ENCODE measurements at places on chromosomes 7 and 10.

DNA sequence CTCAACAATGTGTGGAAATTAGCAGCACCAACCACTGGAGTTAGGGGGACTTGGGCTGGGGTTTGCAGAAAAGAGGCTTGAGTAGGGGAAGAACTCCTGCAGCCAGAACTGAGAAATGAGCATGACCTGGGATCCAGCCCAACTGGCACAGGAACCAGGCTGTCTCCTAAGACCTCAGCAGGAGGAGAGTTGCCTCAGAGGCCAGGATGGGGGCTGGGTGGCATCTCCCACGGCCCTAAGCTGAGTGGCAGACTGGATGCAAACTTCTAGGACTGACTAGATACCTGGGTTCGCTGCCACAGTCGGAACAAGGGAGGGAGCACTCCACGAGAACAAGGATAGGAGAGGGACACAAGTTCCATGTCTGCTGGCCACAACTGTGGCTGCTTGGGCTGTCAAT is 62.6 kb downstream of the RNF32 start:
- DNase-seq, result no peak

DNA sequence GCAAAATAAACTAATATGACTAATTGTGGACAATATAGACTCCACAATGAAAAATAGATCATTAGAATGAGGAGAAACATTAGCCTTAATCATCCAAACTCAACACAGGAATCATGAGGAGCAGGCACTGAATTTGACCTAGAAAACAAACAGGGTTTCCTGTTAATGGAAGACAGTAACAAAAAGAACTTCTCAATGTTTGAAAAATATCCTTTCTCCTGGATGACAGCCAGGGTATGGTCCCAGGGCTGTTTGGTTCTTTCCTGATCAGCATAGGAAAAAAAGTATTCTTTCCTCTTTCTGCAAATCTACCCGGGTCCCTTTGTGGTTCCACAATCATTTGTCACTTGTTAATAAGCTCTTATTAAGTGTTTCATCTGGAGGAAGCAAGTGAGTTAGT is 145.3 kb upstream of the SVIL start:
- no peak for DNase-seq

DNA sequence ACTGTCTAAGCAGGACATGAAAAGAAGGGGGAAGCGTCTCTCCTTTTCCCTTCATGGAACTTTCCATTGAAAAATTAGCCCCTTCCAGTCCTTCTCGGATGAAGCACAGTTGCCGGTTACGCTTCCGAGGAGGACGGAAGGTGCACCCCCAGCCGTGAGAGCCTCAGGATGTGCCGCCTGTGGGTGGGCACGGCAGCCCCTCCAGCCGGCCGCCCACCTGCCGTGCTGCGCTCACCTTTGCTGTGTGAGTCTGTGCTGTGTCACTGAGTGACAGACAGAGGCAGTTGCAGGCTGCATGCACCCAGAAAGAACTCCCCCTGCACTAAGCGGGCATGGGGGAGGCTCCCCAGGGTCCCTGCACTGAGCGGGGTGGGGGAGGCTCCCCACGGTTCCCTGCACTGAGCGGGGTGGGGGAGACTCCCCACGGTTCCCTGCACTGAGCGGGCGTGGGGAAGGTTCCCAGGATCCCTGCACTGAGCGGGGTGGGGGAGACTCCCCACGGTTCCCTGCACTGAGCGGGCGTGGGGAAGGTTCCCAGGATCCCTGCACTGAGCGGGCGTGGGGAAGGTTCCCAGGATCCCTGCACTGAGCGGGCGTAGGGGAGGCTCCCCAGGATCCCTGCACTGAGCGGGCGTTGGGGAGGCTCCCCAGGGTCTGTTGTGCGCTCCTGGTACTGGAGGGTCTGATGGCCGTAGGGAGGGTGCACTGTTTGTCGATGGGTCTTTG is 74.2 kb downstream of the DNAJB6 start:
- DNase-seq, result no peak

DNA sequence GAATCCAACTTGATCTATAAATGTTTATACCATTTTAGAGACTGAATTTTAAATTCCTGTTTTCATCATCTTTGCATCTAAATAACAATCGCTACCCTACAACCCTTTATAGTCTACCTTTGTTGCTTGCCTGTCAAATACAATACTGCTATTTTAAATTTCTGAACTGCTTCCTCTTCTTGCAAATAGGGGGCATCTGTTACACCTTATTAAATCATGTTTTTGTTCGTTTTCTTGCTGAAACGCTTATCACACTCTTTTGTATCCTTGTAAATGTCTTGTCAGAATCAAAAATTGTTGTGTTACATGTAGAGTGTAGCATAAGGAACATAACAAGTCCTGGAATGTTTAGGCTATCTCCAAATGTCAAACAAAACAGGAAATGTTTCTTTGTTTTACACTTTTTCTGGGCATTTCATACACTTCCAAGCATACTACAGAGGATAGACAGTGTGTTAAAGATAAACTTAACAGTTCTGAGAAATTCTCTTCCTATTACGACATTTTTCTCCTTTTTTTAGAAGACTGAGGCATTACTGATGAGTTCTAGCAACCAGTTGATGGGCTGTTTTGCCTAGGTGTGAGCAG is 281.3 kb downstream of the GPR158 start:
- DNase-seq, result no peak

GRCh38 chr7:157540606-157541294 is 203.9 kb downstream of the DNAJB6 start:
- DNase-seq, result no peak

DNA sequence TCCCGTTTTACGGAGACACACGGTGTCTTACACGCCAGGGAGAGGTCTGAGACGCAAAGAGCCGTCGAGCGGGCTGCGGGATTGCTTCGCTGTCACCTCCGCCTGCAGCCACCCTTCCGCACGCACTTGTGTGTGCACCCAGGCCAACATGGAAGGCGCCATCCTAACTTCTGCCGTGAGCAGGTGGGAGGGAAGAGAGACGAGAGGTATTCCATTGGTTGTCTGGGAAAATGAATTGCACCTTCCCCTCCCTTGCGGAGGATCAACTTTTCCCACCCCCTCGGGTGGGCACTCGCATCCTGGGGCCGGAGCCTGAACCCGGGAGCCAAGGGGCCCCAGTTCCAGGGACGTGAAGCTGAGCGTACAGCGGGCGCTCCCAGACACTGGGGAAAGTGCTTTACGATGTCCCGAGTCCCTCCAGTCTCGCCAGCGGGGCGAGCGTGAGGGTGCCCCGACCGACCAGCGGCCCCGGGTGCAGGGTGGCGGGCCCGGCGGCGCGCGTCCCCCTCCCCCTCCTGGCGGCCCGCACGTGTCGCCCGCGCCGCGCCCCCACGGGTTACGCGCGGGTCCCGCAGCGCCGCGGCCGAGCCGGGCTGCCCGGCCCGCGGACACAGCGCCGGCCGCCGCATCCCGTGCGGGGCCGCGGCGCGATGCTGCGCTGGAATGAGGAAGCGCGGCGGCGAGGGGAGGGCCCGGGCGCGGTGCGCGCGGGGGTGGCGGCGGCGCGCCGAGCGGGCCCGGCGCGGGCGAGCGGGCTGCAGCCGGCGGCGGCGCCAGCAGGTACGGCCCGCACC is 984 bp upstream of the IKZF1 start:
- no peak for DNase-seq

DNA sequence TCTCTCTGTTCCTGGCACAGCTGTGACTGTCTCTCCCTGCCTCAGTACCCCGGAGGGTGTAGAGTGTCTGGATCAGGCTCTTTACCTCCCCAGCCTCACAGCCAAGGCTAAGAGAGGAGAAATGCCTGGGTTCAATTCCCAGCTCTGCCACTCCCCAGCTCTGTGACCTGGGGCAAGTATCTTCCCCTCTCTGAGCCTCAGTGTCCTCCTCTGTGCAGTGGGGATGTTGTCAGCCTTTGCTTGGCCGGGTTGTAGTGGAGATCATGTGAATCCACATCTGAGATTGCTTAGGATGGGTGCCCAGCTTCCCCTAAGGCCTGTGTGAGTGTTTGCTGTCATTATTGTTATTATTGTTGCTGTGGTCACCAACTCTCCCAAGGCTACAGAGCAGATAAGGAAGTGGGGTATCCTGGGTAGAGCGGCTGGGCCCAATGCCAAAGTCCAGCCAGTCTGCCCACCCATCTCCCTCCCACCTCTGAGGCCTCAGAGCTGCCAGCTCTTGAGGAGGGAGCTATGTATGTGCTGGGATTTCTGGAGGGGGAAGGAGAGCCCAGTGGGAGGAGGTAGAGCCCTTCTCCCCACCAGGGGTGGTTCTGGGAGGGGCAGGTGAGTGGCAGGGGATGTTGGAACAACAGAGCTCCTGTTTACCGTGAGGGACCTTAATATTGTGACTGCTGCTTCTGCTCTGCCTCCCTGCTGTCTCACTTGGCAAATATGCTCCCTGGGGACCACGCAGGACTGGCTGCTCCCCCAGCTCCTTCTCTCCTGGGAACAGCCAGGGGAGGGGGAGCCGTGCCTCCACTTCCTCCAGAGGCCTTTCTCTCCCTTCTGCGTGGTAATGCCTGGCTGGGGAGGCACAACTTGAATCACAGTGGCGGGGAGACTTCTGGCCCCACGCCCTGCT is 170.5 kb downstream of the RPS24 start:
- no peak for DNase-seq

GRCh38 chr10:112519133-112519761 is 72.2 kb downstream of the VTI1A start:
- no peak for DNase-seq

GRCh38 chr7:78164459-78164858 is 365.9 kb downstream of the PHTF2 start:
- no peak for DNase-seq

GRCh38 chr10:88228130-88228529 is 355.0 kb downstream of the RNLS start:
- DNase-seq, result no peak

DNA sequence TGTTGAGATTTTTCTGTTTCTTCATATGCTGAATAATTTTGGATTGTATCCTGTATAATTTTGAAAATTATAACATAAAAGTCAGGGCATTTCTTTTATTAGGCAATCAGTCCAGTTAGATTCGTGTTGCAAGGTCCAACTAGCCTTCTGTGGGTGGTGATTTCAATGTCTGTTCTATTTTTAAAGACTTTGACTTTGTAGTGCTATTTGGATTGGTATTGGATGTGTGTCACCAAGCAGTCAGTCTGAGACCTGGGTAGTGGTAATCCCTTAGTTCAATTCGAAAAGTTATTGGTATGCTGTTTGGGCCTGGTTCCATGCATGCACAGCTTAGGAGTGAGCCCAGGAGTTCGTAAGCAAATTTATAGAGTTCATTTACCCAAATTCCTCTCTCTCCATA is 82.2 kb downstream of the EPDR1 start:
- DNase-seq, result no peak

GRCh38 chr10:95445223-95445836 is 115.8 kb downstream of the SORBS1 start:
- no peak for DNase-seq

DNA sequence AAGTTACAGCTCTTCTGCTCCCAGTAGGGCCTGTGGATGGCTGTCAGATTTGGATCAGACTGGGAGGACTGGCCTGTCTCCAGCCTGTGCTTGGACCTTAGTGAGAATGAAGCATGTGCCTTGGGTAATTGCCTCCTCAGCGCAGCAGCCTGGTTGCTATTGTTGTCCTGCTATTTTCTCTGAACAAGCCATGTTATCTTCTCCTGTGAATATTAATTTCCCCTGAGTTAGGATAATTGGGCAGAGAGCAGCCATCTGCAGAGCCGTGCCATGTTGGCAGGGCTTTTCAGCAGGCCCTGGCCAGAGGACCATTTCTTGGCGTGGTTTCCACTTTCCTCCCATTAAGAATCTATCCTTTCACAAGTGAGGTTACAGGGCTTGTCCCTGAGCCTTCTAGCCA is 497.3 kb downstream of the SORCS3 start:
- DNase-seq, result no peak

GRCh38 chr10:123726836-123727235 is 60.7 kb downstream of the GPR26 start:
- DNase-seq, result no peak

GRCh38 chr7:11779864-11780674 is 51.9 kb downstream of the THSD7A start:
- DNase-seq, result no peak

DNA sequence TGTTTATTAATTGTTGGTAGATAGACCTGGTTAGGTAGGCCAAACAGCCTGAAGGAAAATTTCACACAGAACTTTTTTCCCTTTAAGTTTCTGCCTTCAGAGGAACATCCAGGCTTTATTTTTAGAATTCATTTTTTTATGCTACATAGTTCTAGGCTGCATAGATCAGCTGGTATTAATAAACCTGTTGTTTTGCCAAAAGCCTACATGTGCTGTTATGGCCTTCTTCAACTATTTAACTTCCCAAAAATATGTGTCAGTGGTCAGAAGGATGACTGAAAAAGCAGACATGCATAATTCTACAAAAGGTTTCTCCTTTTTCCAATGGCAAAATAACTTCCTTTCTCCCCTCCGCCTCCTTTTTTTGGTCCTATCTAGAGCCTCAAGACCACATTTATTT is 303.0 kb upstream of the DKK1 start:
- no peak for DNase-seq

- DNase-seq, result no peak
Measured at GRCh38 chr7:66377045-66377444, 171.9 kb downstream of the TPST1 start.

- no peak for DNase-seq
Measured at GRCh38 chr7:154729056-154729455, 273.9 kb downstream of the PAXIP1 start.

DNA sequence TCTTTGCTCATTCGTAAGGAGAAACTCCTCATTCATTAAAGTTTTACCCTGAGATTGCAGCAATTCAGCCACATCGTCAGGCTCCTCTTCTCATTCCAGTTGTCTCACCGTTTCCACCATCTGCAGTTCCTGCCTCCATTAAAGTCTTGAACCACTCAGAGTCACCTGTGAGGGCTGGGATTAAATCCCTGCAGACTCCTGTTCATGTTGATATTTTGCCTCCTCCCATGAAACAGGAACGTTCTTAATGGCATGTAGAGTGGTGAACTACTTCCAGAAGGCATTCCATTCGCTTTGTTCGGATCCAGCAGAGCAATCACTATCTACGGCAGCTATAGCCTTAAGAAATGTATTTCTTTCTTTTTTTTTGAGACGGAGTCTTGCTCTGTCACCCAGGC is 96.5 kb upstream of the FAM20C start:
- DNase-seq, result no peak

DNA sequence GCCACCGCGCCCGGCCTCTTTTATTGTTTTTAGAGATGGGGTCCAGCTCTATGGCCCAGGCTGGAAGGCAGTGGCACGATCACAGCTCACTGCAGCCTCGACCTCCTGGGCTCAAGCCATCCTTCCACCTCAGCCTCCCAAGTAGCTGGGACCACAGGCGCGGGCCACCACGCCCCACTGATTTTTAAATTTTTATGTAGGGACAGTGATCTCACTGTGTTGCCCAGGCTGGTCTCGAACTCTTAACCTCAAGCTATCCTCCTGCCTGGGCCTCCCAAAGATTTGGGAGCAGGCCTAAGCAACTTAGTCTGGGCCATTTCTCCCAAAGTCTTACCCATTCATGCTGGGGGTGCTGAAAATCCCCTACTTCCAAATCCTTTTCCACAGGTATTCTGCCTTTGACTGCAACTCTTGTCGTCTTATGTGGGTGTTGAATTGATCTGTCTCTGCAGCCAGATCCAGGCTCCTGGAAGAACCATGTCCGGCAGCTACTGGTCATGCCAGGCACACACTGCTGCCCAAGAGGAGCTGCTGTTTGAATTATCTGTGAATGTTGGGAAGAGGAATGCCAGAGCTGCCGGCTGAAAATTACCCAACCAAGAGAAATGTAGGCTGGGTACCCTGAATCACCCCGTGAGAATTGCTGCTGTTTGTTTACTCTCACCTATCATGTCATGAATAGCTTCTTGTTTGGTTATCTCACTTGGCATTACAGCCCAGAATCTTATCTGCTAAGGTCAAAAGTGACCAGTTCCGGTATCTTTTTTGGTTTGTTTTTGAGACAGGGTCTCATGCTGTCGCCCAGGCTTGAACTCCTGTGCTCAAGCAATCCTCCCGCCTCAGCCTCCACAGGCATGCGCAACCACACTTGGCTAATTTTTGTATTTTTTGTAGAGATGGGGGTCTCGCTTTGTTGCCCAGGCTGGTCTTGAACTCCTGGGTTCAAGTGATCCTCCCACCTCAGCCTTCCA is 1.1 kb downstream of the ZDHHC4 start:
- DNase-seq, result no peak
